Sigmoid colon (tissue), 7 donors: ENCODE measurements at places on chromosomes 4 and X. TPM values are rescaled to one million over a fixed set of nuclear protein-coding genes. Genes with fewer than 3 reads are reported as not detected.

DNA sequence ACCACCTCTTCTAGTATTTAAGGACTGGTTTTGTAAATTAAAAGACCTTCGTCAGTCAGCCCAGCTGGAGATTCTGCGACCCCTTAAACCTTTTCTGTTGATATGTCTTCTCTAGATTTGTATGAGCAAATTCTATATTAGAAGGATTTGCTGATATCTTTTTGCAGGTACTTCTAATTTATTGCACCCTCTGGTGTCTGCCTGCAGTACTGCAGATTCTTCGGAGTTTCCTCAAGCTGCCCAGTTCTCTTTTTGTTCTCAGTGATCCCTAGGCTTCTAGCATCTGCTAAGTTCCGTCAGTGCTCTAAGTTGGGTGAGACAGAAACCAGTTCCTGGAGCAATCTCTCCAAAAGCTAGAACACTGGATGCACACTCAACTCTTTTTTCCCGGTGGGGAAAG is 545.2 kb downstream of the C4orf33 start:
- no peak overlapping the region for H3K4me3 ChIP-seq
- DNase-seq = peak; percentile 71
- no peaks in the 10 kb centered on the region for H3K36me3 ChIP-seq
- no peak overlapping the region for H3K27ac ChIP-seq
- H3K4me1 ChIP-seq = no peaks in the 10 kb centered on the region

GRCh38 chr4:144985531-144985930 is 112.5 kb downstream of the ANAPC10 start:
- H3K4me3 ChIP-seq = no peak overlapping the region
- no peak for DNase-seq
- no peak overlapping the region for H3K27ac ChIP-seq
- no peaks in the 10 kb centered on the region for H3K4me1 ChIP-seq

DNA sequence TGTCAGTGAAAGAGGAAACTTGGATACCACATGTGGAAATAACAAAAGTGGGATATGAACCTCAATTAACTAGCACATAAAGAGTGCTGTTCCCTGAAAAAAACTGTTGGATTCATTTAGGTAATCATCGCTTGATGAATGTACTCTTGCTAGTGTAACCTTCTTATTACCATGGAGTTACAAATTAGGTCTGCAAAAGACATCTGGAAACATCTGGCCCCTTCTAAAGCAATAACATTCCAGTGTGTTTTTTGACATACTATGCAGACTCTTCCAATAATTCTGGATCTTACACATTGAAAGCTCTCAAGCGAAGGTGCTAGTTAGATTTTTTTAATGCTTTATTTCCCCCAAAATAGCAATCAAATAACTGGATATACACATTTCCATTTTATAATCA is 134.6 kb downstream of the ATP10D start:
- no peaks in the 10 kb centered on the region for H3K4me1 ChIP-seq
- H3K4me3 ChIP-seq = no peak overlapping the region
- no peak for DNase-seq
- no peaks in the 10 kb centered on the region for H3K36me3 ChIP-seq

AFP gene
- not detected for polyA plus RNA-seq

ZAR1 gene
- polyA plus RNA-seq = not detected
